Activated CD4-positive, alpha-beta T cell treated with anti-CD3 and anti-CD28 coated beads for 48 hours (primary cell): ENCODE measurements at places on chromosomes 1 and 21.
A peak's percentile ranks its signal among the peaks of the same experiment; 100 is the strongest.

GRCh38 chr1:91099746-91100621, 78.1 kb upstream of the ZNF644 start:
- peak; percentile 11 for DNase-seq

GRCh38 chr1:154957091-154957657, 1.3 kb upstream of the PBXIP1 start:
- DNase-seq: no peak

DNA sequence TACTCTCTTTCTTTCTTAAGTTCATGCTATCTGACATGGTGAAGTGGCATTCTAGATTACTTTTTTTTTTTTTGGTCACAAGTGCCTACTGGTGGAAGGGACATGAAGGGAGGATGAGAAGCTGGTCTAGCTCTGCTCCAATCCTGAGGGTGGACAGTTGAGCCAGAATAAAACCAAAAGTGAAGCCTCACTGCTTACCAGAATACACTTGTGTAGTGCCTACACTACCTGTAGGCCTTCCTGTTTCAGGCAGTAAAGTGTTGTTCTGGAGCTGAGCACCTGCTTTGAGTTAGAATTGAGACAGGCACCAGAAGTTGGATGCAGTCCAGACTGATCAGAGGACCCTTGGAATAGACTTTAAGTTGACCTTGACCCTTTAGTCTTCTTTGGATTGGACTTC, 40.4 kb upstream of the APOBEC4 start:
- DNase-seq: no peak

DNA sequence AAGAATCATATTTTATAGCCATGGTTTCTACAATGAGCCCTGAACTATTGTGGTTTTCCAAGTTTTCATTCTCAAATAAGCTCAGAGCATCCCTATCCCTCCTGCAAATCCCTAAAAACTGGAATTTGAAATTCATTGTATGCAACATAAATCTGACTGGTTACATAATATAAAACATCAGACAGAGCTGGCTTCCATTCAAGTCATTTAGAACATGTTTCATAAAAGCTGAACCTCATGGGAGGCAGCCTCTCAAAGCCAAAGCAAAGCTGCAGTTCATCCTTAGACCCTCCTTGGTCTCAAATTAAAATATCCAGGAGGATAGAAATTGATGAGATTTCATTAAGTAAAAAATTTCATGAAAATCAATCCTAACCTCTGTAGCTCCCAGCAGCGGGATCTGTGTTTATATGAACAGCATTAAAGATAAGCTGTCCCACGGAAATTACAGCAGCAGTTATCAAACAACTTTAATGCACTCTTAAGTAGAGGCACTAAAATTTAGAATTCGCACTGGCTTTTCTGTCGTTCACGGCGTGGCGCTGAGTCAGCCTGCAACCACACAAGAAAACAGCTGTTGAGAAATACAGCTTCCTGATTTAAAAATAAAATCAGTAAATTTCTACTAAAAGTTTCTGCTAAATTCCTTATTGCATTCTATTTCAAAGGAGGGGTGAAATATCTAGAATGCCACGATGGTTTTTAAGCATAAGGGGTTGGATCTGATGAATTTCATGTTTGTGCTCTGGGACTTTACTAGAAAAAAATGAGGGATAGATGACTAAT, 99.9 kb upstream of the TIAM1 start:
- DNase-seq: no peak

GRCh38 chr21:37489553-37489952, 123.0 kb downstream of the DYRK1A start:
- DNase-seq: no peak

- peak; percentile 11 for DNase-seq
These were observed 1.5 kb upstream of the MAGI3 start for GRCh38 chr1:113388621-113389358.

GRCh38 chr1:7616076-7616832, 154.8 kb upstream of the VAMP3 start:
- peak; percentile 31 for DNase-seq

- no peak for DNase-seq
These were observed 5.1 kb downstream of the LMNA start for GRCh38 chr1:156119503-156120209.

GRCh38 chr1:10794724-10795275, 1.6 kb downstream of the CASZ1 start:
- peak; percentile 12 for DNase-seq

GRCh38 chr1:158311066-158311465, 20.3 kb downstream of the CD1B start:
- DNase-seq: no peak

DNA sequence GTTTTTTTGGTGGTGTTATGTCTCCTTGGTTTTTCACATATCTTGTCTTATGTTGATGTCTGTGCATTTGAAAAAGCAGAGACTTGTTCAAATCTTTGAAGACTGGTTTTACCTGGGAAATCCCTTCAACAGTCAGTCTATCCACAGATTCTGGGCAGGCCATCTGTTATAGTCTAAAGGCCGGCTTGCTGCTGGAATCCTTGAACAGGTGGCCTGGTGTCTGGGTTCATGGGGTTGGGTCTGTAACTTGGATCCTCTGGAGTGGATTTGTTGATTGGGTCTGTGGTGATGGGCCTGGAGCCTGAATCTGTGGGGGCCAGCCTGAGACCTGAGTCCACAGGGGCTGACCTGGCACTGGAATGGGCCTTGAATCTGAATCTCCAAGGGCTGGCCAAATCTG, 12.2 kb downstream of the LORICRIN start:
- no peak for DNase-seq

GRCh38 chr1:247291161-247291560, 35.3 kb downstream of the VN1R5 start:
- no peak for DNase-seq

GRCh38 chr1:65323246-65323645, 13.9 kb downstream of the DNAJC6 start:
- DNase-seq: peak; percentile 7

- no peak for DNase-seq
These were observed 13.3 kb upstream of the TRAF3IP3 start for GRCh38 chr1:209742409-209743144.
